ENCODE measurements at places on chromosomes 1 and 21.

DNA sequence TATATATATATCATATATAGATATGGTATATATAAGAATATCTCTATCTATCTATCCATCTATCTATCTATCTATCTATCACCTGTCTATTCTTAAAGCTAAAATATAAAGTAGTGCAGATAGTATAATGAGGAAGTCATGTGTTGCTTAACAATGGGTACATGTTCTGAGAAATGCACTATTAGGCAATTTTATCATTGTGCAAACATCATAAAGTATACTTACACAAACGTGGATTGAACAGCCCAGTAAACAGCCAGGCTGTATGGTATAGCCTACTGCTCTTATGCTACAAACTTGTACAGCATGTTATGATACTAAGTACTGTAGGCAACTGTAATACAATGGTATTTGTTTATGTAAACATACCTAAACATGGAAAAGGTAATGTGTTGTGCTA lies 621.0 kb upstream of the NCAM2 start:
- DNase-seq, result no peak

DNA sequence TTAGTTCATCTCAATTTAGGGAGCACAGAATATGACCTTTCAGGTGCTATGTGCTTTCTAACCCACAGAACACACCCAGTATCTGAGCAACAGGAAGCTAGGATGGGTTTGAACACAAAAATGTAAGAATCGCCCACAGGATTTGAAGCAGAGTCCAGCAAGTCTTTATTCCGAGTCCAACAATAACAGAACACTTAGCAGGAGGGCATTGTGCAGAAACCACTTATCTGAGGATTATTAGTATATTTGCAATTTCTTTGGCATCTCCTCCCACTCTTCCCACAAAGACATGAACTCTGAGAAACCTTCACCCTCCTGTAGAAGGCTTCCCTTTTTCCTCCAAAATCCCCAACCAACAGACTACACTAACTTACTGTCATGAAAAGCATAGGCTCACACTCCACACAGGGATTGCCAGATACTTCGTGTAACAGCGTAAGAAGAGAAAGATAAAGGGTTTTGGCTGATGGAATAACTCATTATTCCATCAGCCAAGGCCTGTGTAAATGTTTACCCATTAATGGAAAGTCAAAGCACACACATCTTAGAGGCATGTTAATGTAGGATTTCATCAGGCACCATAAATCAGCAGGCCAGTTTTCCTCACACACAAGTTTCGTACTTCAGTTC lies 16.1 kb downstream of the SIPA1L2 start:
- DNase-seq, result no peak

DNA sequence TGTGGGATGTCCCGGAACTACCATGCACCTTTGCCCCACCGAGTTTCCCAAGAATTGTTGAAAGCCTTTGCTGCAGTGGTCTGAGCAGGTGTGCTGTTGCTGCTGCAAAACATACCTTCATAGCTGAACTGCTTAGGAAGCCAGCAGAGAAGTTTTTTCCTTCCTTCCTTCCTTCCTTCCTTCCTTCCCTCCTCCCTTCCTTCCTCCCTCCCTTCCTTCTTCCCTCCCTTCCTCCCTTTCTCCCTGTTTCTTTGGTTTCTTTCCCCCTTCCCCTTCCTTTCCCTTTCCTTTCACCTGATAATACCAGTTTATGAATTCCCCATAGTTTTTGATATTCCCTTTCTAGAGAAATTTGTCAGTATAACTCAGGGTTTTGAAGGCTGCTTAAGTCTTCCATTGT lies 10.8 kb upstream of the SH3D21 start:
- no peak for DNase-seq

- no peak for DNase-seq
Measured at GRCh38 chr1:212884592-212884991, 26.5 kb downstream of the FLVCR1 start.
